ENCODE measurements at places on chromosomes 12 and 14.

DNA sequence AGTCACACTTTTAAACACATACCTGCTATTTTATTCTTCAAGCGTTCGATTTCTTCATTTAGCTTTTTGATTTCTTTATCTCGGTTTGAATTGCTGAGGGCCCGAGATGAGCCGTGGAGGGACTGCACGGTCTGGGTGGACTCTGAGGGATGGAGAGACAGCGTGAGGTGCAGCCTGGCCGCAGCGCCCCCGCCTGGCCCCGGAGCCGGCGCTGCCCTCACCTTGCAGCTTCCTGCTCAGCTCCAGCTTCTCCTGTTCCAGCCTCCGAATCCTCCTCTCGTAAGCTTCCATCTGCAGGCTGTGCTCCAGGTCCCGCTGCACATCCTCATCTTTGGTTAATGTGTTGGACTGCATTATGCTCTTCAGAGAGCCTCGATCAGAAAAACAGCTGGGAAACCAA lies 53.2 kb downstream of the AMN start:
- no peak for DNase-seq

DNA sequence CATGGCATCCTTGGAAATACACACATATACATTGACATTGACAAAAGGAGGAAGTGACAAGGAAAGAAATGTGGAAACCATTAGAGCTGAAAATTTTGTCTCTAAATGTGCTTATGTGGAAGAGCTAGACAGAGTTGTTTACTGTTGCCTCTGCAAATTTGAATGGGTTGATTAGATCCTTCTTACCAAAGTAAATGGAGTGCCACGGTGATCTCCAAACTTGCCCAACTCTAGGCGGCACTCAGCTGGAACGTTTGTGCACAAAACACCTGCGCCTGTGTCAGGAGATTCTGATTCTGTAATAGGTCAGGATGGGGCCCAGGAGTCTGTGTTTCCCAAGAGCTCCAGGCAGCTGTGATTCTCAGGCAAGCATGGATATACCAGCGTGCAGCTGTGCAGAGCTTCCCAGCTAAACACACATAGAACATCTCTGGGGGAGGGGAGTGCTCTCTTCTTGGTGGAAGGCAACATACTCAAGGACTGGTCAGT lies 77.8 kb upstream of the BDKRB2 start:
- DNase-seq: no peak

- no peak for DNase-seq
Observed at GRCh38 chr12:72560003-72560769, 288.0 kb downstream of the TRHDE start.

DNA sequence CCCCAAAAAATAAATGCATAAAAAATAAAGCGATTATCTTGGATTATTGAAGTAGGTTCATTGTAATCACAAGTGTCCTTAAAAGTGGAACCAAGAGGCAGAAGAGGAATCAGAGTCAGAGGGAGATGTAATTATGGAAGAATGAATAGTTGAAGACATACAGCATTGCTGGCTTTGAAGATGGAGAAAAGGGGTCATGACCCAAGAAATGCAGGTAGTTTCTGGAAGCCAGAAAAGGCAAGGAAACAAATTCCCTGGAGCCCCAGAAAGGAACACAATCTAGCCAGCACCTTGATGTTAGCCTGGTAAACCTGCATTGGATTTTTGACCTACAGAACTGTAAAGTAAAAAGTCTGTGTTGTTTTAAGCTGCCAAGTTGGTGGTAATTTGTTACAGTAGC lies 57.5 kb upstream of the PTGR2 start:
- no peak for DNase-seq

DNA sequence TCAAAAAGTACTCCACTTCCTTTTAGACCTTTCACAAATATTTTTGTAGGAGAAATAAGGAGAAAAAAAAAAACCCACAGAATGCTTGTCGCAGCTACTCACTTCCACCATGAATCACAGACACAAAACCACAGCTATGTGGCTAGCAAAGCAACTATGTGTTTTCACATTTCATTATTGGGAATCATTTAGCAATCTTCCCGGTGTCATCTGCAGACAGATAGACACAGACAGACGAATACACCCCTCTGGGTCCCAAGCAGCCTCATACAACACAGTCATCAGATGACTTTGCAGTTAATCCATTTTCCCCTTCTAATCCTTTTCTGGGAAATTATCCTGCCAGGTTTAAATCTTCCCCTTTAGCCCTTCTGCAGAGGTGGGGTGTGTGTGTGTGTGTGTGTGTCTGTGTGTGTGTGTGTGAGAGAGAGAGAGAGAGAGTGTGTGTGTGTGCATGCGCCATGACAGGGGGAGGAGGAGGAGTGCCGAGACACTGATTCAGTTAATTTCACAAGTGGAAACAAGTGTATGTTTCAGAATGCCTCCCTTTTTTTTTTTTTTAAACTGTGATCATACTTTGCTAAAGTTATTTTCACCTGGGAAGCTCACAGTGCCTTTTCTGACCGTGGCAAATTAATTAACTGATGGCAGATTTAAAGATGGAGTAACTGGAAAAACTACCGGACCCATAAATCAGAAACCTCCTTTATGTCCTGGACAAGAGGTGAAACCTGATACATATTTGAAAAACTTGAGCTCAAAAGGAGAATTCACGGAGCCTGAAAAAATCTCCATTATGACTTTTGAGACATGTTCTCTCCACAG lies 39.9 kb downstream of the LTBP2 start:
- DNase-seq: peak; percentile 32

GRCh38 chr14:61965030-61965745 lies 203.0 kb downstream of the SNAPC1 start:
- no peak for DNase-seq

DNA sequence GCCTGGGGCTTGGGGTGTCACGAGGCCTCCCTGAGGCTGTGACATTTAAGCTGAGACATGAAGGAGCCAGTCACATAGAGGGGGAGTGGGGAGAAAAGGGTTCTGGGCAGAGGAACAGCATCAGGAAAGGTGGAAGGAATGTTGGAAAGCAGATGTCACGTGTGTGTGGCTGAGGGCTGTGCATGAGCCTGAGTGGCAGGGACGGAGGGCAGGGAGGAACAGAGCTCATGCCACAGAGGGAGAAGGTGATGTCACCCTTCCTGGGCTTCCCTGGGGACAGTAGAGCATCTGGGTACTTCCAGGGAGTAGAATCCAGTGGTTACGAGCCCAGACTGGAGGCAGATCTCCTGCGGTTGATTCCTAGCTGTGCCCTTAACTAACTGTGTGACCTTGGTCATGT lies 32.0 kb upstream of the JDP2 start:
- DNase-seq: no peak

Measured in CD4-positive, alpha-beta T cell treated with Interferon gamma for 1 hour (primary cell).